ENCODE measurements at places on chromosomes 7 and 10.

GRCh38 chr7:55572378-55573233 lies at the start of gene VOPP1:
TSS of gene VOPP1 (minus strand) at chr7:55572502. CDS start at chr7:55572324, 178 bp downstream.
- DNase-seq, result peak; percentile 79

- DNase-seq, result no peak
Observed at GRCh38 chr7:92631850-92632487, 41.8 kb upstream of the FAM133B start.

DNA sequence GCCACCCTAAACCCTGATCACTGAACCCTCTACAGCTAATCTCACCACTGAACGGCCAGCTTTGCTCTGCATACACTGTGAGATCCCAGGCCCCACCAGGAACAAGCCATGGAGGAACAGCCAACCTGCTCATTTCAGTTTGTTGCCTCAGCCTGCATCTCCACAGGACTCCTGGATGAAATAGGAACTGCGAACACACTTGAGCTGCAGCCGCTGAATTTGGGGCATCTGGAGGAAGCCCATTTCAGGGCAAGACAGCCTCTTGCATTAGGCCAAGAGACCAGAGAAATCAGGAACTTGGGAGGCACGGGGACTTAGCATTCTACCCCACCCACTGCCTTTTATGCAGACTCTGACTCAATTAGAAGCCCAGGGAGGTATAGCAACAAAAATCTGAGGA lies 14.5 kb upstream of the EGR2 start:
- DNase-seq, result no peak

DNA sequence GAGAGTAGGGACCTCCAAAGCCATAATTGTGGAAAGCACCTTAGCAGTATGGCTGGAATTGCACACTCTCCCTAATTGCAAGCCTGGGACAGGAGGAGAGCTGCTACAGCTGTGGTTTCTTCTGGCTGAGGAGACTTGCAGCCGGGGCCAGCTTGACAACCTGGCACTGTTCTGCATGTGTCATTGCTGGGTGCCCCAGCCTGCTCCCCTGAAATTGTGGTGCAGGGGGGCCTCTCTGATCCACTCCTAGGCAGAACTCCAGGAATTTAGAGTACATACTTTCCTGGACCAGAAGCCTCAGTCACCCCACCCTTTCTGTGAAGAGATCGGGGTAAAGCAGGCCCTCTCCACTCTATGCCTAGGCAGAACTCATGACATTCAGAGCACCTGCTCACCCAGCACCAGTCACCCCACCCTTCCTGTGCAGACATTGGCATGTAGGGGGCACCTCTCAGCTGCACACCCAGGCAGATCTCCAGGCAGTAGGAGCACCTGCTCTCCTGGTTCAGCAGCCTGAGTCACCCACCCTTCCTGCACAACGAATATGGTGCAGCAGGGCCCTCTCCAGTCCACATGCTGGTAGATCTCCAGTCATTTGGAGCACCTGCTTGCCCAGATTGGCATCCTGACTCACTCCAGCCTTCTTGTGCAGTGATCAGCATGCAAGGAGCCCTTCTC lies 34.4 kb upstream of the DYNC1I1 start:
- DNase-seq, result no peak

DNA sequence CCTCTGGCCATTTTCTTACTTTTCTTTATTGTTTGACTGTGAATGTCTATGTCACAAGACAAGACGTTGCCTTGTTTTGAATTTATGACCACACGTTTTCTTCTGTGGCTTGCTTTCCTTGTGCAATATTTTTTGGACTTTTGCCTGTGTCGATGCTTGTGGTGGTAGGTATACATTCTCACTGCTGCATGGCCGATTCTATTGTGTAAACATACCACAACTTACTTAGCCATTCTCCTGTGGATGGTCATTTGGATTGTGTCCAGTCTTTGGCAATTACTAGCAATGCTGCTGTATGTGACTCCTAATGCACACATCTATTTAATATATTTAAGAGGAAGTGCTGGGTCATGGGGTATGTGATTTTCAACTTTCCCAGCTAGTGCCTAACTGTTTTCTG lies 18.0 kb upstream of the DLG5 start:
- no peak for DNase-seq

DNA sequence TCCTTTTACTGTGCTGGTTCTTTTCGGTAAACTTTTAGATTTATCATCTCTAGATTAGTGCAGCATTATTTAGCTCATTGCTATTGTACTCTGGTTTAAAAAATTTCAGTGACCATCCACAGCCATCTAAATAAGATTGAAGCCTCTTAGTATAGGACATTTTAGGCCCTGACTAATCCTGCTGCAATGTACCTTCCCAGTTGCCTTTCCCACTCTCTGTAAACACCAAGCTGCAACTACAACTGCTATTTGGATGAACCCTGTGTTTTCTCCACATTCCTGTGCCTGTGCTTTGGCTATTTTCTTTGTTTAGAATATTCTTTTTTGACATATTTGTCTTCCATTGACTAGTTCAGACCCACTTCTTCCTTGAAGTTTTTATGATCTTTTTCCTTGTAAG lies 314.6 kb downstream of the AUTS2 start:
- no peak for DNase-seq

- no peak for DNase-seq
Observed at GRCh38 chr7:96067321-96067720, 254.6 kb downstream of the SLC25A13 start.

- DNase-seq, result no peak
Observed at GRCh38 chr7:30136117-30136731, 1.4 kb downstream of the MTURN start.

DNA sequence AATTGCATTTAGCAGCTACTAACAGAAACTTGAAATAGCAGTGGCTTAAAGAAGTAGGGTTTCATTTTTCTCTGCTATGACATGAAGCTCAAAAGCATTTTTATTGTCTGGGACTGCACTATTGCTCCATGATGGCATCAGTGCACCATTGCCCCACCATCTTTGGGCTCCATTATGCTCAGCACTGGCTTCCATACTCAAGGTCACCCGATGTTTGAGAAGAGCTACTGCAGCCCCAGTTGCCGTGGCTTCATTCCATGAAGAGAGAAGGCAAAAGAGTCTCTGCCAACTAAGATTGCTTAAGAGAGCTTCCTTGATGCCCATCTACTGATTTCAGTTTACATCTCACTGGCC lies 192.2 kb upstream of the LRGUK start:
- no peak for DNase-seq

DNA sequence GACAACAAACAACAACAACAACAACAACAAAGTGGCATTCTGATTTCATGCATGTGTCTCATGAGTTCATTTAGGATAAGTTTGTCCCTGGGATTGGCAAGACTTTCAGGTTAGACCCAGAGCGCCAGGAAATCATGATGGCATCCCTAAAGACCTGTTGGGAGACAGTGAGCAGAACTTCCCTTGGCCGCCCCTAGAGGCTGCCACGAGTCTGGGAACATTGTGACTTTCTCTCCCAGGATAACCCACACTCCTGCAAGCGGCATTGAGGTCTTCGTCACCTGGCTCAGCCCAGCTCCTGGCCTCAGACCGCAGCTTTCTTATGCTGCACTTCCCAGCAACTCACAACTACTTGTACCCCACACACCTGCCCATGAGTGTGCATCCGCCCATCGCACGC lies 80.5 kb upstream of the RNF32 start:
- no peak for DNase-seq

DNA sequence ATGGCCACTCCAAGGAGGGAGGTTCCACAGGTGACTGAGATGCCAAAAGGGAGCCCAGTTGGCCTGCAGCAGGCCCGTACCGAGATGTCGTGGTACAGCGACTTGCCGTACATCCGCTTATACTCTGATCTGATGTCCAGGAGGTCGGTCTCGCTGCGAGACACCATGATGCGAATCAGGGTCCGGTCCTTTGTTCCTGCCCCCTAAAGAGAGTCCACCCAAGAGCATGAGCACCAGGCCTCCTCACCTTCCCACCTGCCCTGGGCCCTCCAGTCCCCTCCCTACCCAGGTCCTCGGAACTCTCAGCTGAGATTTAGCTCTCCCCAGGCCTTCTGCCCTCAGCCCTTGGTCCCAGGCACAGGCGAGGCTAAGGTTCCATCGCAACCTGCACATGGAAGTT lies 25.0 kb downstream of the PLAC9 start:
- no peak for DNase-seq

DNA sequence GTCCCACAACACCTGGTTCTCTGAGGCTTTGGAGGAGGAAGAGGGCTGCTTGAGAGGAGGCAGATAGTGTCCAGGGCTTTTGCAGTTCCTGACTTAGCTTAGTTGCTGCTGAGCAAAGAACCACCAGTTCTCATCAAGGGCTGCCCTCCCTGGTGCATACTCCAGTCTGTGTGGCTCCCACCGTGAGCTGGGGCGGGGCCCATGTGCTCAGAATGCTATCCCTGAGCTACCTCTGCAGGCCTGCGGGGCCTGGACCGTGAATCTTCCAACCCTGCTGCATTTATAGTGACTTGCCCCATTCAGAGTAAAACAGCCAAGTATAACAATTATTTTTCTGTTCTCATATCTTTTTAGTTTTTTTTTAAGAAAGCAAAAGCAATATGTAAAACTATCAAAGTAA lies 49.2 kb downstream of the TACR2 start:
- DNase-seq, result no peak

DNA sequence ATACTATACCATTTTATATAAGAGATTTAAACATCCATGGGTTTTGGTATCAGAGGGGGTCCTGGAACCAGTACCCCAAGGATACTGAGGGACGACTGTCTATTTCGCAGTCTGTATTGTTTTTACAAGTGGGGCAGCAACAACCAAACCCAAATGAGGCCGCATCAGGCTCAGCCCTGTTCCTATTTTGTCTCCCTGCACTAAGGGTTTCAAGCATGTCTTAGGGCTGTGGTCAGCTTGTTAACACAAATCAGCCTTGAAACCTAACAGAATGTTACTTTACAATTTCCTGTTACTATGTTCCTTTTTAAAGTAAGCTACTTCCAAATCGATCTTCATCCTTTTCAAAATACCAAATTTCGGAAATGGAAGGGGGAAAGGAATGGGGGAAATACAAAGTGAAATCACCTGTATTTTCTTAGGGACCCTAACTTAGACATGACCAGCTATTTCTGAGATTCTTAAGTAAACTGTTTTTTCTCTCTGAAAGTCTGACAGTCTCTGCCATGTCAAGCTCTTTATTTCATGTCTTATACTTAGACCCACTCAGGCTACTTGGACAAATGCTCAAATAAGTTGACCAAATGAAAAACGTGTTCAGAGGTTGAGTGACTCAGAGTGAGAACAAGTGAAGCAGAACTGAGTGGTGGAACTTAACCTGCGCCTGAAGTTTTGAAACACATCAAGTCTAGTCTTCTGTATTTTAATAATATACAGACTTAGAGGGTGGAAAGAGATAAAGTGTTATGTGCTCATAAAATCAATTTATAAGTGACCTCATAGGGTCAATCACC lies 75.8 kb downstream of the C1GALT1 start:
- no peak for DNase-seq

GRCh38 chr7:31049005-31049765 lies 2.9 kb upstream of the ADCYAP1R1 start:
- no peak for DNase-seq

DNA sequence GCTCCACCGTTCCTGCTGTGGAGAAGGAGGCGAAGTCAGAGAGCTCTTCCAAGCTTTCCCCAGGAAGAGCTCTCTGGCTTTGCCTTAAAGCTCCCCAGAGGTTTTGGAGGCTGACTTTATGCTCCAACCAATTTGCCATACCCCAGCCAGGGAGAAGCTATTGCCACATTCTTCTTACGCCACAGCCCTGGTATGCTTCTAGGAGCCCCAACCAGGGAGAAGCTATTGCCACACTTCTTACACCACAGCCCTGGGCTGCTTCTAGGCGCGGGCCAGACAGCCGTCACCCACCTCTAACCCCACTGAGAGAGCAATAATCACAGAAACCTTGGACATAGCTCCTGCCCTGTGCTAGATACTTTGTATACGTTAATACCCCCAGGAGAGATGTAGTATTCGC lies 951 bp downstream of the ELOVL3 start:
- no peak for DNase-seq

GRCh38 chr7:147563669-147564068 lies 1026.9 kb upstream of the C7orf33 start:
- no peak for DNase-seq

- DNase-seq, result no peak
Observed at GRCh38 chr7:124031919-124032318, 948 bp downstream of the TMEM229A start.

- DNase-seq, result no peak
Observed at GRCh38 chr10:32960022-32960421, 2.0 kb upstream of the ITGB1 start.

- DNase-seq, result peak; percentile 66
Observed at GRCh38 chr7:92836489-92836999, at the start of gene CDK6. TSS of gene CDK6 (minus strand) at chr7:92836573. CDS start at chr7:92833323, 3,250 bp downstream.

DNA sequence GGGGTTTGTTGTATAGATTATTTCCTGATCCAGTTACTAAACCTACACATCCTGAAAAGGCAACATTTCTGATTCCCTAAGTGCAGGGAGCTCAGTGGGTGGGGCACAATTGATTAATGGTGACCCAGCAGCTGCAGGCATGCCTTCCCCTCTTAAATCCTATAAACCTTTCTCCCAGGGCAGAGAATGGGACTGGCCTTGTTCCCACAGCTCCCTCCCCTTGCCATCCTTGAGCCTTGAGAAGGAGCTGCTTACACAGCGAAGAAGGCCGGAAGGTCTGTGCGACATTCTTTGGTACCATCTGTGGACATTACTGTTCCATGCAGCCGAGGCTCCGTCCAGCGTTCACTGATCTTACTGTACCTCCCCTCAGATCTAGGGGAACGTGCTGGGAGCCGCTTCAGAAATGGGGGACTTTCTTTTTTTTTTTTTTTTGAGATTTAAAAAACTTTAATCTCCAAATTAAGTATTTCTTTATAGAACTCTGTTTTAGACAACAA lies 14.3 kb downstream of the KLF6 start:
- DNase-seq, result no peak
